Naive thymus-derived CD8-positive, alpha-beta T cell (primary cell): ENCODE measurements at places on chromosomes 13 and 19.

DNA sequence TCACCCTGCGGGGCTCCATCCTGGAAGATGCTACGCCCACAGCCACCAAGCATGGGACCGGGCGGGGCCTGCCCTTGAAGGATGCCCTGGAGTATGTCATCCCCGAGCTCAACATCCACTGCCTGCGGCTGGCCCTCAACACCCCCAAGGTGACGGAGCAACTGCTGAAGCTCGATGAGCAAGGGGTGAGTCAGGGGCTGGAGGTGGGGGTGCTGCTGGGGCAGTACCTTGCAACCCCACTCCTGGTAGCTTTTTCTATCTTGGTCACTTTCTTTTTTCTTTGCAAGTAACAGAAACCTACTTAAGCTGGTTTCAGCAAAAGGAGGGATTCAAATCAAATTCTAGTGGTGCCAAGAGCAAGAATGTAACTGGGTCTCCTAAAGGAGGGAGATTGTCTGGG is 124.1 kb downstream of the DPF1 start:
- no peak for DNase-seq

- no peak for DNase-seq
Observed at GRCh38 chr19:41174297-41174928, 18.6 kb upstream of the CYP2S1 start.

DNA sequence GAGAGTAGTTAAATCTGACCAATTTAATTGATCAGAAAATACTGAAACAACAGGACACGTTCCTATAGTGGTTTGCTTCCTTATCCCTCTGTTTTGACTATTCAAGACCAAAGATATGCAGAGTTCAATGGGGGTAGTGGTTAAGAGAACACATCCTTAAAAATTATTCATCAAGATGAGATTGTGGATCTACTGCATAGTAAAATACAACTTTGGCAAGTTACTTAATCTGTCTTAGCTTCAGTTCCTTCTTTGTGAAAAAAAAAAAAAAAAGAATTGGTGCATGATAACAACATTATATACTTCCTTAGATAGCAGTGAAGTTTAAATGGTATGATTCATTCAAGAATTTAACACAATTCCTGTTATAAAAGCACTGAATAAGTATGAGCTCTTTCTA is 552.1 kb downstream of the DCT start:
- no peak for DNase-seq

DNA sequence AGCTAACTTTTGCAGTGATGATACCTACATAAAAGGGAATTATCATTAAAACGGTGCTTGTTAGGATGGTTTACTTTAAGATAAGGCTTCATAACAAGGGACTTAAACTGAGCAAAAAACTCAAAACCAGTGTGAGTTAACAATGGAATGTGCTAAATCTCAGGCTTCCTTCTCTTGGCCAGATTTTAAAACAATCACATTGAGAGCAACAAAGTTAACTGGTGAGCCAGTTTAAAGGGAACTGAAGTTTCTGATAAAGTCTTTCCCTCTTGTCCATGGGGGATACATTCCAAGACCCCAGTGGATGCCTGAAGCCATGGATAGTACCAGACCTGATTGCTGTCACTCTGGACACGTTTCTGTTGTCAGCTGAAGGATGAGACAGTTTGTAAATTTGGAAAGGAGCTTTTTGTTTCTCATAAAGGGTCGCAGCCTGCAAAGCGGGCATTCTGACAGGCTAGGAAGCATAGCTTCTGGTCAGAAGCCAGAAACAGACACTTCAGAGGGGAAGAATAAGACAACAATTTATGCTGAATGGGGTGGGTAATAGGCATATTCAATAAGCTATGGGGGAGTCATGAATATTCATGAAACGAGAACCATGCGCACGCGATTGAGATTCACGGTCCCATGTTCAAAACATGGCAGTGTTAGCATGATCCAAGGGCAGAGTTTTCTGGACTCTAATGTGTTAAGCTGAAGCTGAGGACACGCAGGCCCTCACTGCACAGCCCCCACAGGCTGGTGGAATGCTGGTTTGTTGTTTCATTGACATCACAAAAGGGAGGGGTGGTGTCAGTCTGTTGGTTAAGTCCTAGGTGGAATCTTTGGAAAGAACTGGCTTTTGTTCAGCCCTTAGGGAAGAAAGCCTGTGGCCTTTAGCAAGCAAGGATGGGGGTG is 150.6 kb upstream of the RNF113B start:
- no peak for DNase-seq

GRCh38 chr13:107551521-107551920 is 663.8 kb downstream of the LIG4 start:
- DNase-seq, result no peak

DNA sequence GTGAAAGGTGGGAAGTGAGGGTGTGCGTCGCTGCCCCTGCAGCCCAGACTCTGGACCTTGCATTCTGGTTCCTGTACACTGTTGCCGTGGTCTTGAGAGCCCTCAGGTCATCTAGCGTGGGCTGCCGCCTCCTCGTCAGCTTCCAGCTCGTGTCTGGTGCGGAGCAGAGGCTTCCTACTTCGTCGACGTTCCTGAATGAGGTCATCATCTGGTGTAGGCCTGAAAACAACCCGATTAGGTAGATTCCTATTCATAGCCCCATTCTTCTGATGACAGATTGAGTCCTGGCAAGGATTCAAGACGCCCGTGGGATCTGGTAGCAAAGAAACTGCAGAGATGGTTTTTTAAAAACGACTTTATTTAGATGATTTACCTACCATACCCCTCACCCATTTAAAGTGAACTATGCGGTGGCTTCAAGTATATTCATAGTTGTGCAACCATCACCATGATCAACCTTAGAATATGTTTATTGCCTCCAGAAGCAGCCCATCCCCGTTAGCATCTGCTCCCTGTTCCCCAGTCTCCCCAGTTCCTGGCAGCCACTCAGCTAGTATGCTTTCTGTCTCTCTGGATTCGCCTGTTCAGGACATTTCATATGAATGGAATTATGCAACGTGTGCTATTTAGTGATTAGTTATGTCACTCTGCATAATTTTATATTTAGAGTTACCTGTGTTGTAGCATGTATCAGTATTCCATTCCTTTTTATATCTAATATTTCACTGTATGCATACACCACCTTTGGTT is 13.8 kb downstream of the NAXD start:
- no peak for DNase-seq
